Fibroblast of gingiva (primary cell): ENCODE measurements at places on chromosomes 12 and 14.

DNA sequence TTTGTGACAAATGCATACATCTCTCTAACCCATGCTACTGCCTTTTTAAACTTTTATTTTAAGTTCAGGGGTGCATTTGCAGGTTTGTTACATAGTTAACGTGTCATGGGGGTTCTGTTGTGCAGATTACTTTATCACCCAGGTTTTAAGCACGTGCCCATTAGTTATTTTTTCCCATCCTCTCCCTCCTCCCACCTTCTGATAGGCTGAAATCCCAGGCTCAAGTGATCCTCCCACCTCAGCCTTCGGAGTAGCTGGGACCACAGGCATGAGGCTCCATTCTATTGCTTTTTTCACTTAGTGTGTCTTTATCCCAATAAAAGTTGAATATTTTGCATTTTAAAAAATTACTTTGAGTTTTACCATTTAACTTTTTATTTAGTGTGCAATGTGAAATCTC lies 68.9 kb downstream of the BAZ1A start:
- no peak for DNase-seq

GRCh38 chr14:77240336-77240915 lies 30.6 kb downstream of the NGB start:
- DNase-seq, result no peak

GRCh38 chr12:55385891-55386290 lies 14.4 kb upstream of the OR6C65 start:
- no peak for DNase-seq

DNA sequence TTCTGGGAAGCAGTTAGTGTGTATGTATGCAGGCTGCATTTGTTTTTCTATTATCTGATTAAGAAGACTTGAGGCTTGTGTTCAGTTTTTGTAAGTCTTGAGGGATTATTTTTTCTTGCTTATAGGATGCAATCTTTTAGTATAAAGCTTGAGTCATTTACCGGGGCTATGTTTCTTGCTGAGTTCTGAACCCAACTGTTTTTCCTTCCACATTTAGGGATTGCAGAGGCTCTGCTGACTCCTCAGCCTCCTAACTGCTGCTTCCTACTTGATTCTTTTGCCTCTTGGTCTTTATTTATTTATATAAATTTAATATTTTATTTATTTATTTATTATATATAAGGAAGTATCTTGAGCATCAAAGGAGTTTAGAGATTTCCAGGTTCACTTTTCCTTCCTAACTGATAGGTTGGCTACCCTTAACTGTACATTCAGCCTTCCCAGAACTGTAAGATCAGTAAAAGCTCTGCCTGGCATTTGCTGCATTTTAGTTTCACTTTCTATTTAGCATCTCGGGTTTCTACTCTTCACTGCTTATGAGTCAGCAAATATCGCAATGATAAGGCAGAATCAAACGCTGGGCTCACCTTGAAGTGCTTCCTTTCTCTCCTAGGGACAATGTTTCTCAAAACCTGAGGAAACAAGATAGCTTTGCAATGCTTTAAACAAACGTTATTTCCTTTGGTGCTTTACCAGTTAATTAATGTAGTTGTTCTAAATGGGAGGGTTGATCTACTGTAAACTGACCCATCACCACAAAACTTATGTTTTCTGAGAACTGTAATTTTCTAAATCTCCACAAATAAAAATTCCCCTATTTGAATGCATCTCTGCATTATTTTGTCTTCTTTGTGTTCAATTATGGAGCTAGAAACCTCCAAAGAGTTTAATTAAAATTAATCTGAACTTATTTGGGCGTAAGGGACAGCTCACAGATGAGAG lies 1183.7 kb upstream of the TMEM132C start:
- DNase-seq, result peak; percentile 69

DNA sequence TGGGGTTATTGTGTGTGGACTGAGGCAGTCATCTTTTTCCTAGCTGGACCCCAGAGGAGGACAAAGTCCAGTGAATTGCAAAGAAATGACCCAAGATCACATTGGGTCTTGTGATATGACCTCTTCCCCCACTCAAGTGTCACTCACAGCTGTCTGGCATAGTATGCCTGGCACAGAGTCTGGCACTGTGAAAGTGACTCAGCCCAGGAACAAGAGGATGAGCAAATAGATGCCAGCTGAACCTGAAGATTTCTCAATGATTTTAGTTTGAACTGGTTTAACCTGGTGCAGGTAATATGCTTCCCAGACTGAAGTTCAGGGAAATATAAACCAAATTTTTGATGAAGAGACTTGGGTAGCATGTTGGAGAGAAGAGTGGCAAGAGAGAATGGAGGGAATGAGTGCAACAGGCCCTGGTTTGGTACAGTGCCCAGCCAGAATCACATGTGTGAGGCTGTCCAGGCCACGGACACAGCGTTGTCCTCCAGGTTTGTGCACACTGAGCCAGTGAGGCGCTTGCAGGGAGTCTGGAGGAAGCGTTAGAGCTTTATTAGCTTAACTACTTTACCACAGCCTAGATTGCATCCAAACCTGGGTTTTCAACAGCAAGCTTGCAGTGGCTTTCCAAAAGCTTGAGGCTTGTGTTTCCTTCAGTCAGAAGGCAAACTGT lies 332.9 kb downstream of the NUAK1 start:
- DNase-seq, result no peak

DNA sequence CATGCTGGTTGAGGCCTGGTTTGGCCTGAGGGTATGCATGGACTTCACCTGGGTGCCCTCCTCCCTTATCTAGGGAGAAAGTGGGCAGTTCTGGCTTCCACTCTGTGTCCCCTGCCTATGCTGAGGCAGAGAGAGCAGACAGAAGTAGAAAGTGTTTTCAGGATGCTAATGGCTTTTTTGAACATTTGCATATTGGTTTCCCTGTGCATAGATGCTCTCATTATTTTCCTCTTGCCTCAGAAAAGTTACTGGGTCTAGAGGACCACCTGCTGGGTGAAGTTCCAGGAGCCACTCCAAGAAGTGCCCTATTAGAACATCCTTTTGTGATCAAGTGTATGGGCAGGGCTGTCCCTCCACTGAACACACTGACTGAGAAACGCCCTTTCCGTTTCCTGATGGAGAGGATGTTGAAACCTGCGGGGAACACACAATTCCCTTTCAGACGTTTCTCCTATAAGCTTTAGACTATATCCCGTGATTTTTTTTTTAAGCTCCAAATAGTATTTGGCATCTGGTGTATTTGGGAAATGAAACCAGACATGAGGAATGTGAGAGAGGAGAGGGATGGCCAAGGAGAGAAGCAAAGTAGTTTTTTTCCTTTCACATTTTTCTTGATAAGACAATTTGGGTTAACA lies 66.6 kb downstream of the DAAM1 start:
- DNase-seq, result peak; percentile 33

DNA sequence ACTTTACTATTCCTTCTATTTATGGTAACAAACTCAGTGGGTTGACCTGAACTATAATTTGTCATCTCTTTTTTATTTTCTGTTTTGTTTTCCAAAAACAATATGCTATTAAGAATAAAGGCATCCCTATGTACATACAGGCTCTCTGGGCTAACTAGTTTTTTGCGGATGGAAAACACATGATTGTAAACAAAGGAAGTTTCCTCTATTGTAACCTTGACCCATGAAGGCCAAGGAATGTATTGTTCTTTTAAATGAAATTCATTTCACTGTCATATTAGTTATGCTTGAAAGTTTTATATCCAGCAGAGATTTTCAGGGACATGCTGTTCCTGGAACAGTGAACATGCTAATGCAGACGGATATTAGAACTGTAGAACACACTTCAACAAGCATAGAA lies 705.0 kb upstream of the SEL1L start:
- no peak for DNase-seq

DNA sequence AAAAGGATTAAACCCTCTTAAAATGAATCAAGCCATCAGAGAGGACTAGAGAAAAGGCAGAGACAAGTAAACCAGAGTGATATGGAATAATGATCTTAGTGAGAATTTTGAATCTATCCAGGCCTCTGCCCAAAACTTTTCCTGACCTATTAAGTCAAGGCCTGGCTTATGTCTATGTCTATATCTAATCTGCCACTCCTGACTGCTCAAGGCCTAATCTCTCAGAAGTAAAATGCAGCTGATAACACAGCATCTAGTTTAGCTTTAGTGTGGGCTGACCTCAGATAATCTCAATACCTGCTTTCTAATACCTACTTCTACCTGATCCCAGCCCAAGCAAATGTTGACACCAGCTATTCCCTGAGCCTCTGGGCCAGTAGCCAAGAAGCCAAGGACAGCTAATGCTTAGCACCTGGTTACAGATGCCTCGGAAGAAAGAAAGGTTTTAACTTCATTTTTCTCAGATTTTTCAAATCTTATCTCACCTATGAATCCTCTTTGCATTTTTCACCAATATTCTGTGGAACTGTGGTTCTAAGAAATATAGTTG lies 1472.5 kb upstream of the SEL1L start:
- no peak for DNase-seq

DNA sequence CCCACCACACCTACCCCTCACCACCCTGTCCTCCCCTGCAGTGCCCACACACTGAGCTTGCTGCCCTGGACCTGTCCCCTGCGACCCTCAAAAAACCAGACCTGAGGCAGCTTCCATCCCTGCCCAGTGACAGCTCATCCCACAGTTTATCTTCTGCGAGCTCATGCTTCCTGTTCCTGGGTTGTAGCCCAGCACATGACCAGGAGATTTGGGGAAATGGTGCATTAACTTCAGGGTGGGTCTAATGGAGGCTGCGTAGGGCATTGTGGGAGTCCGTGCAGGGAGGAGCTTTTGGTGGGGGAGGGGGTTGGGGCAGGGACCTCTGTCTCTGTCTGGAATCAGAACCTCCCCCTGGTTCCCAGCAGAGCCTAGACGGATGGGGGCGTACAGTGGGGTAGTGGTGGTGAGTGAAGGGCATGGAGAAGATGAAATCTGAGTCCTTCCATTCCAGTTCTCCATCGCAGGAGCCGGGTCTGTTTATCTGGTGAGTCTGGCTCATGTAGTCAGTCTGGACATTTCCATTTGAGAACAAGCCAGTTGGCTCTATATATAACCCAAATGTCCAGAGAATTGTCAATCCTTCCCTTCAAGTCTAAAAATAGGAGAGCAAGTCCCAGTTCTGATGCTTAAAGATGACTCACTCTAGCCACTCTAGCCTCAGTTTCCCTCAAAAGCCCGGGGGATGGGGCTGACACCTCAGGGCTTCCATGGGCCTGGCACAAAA lies 270.9 kb downstream of the CACNA1C start:
- DNase-seq, result no peak

DNA sequence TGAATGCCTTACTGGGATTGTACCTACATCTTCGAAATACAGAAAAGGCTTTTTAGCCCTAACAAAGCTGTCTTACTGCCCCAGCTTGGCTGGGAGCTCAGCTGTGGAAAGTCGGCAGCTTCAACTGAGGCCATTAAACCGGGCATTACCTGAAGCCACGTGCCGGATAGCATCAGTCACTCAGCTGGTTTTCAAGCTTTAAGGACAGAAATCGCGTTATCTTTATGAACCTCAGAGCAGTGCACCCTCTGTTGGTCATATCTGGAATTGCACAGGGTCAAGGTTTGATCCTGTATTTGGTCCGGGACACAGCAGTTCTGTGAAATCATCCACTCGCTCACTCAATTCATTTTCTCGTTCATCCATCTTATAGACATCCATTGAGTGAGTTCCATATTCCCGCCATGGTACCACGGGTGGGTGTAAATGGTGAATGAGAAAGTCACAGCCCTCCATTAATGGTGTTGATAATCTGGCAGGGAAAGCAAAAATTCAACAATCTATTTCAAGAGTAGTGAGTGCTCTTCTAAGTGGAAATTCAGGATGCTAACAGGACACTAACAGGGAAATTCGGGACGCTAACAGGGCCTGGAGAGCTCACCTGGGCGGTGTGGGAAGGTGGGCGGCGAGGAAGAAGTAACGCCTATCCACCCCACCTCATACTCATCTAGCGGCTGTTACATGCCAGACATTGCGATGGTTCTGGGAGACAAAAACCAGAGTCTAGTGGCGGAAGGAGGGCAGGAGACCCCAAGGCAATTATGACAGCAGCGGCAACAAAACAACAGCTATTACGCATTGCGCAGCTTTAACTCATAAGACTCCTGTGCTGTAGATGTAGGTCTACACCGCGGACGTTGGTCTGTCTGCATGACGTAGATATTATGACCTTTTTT lies 60.6 kb upstream of the TCL1A start:
- DNase-seq, result peak; percentile 15

DNA sequence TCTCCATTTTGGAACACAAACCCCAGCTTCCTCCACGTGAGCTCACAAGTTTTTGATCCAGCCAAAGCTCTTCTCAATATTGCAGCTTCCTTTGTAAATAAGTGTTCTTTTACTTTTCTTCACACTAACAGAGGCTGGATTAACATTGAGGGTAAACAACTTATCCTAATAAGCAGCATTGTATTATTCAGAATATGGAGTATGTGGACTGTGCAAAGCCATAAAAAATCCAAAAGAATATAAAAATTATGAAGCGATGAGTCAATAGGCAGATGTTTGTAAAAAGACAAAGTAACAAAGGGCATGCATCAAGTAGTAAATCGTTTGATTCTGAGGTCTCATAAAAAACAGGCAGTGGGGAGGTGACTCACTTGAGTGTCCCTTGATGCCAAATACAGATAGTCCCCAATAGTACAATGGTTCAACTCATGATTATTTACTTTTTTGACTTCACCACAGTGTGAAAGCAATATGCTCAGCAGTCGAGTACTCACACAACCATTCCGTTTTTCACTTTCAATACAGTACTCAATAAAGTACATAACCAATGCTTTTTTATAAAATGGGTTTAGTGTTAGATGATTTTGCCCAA lies 23.1 kb upstream of the KCNK10 start:
- DNase-seq, result no peak

GRCh38 chr12:85468356-85469157 lies 188.5 kb downstream of the ALX1 start:
- DNase-seq, result peak; percentile 52

DNA sequence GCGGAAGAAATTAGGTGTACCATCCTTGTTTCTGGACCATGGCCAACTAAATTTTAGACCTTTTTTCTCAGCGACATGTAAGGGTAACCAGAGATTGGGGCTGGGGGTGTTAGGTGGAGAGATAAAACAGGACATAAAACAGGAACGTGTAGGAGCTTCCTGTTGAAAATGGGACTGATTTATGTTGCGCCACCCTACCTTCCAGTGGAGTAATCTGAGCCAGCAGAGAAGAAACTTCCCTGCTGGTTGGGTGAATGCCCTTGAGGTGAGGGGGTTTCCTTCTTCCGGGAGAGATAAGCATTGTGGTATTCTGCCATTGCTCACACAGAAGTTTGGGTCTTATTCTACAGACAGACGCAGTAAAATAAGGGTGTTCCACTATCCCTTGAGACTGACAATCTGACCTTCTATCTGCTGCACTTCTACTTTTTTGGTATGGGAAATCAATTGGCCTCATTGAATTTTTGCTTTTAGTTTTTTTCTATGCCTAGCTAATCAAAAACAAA lies 417.6 kb downstream of the PCNX1 start:
- no peak for DNase-seq
